ENCODE measurements at places on chromosomes 16 and 17. TPM values are rescaled to one million over a fixed set of nuclear protein-coding genes. Genes with fewer than 3 reads are reported as not detected.

The SLC47A2 gene
- 0.43 TPM for total RNA-seq

The PRCD gene
- total RNA-seq, result not detected

DNA sequence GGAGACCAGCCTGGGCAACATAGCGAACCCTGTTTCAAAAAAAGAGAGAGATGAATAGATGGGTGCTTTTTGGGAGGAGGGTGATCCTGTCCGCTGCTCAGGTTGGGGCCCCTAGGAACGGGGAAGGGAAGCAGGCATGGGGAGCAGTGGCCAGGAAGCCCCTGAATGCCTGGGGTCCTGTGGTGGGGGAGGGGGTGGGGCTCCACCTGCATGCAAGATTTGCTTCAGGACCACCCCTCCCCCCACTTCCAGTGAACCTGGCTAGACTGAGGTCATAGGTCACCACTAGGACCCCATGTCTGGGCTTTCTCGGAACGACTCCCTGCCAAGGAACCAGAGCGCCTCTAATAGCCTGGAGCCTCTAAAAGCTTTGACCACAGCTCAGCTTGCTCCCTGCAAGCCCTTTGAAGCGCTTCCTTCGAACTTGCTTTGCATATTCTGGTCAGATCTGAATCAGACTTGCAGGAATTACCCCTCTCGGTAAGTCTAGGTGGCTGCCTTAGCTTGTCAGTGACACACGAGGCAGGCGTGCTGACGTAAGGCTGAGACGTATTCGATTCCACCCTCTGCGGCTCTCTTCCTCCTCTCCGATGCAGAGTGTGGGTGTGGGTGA, 3.7 kb downstream of the SOCS3 start:
- peak; percentile 61 for DNase-seq

DNA sequence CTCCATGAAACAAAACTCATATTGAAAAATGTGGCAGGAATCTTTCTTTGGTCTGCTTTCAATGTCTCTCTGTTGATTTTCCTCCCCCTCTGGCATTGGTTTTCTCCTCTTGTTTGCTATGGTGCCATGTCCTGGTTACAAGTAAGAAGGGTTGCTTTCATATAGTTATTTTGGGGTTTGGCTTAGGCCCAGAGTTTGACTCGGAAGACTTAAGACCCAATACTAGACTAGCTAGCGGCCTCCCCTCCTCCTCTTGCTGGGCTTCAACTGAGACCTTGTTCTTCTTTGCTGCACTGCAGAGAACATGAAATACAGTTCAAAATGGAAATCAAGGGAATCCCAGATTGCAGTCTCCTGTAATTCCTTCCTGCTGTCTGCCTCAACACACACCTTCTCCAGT, 30.0 kb upstream of the CLEC18A start:
- no peak for DNase-seq

GRCh38 chr17:40023590-40024292, 8.5 kb downstream of the CSF3 start:
- no peak for DNase-seq

DNA sequence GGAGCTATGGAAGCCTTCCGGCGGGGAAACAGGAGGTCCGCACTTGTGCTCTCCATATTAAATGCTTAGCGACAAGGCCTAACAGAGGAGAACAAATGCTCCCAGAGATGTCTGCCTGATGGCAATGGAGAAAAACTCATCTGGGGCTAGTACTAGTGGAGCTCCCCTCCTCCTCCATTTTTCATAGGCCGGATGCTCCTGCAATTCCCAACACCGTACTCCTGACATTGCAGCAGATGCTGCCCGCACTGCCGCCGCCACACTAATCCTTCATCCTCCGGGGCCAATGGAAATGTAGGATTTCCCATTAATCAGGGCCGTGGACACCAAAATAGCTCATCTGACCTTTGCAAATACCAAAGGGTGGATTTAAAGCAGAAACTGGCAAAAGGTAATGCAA, 27.5 kb downstream of the TOM1L2 start:
- DNase-seq, result peak; percentile 37

GRCh38 chr17:9370467-9370866, 205.2 kb downstream of the STX8 start:
- no peak for DNase-seq

Data from neural progenitor cell (in vitro differentiated cells).